Mesenchymal stem cell (in vitro differentiated cells and primary cell): ENCODE measurements at places on chromosomes 2 and 18.
A peak's percentile ranks its signal among the peaks of the same experiment; 100 is the strongest.

DNA sequence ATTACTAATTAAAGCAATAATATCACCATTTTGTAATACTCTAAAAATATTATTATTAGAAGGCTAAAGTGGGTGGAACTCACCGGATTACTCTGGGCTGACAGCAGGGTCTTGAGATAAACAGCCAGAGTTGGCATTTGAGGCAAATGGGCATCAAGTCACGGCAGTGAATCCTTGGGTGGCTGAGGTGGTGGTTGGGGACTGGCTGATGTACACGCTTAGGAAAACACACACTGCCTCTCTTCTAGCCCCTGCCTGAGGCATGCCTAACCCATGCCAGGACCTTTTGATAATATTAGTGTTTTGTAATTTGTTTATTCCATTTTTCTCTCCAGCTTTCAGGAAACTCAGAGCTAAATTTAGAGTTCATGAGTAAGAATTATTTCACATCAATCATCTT is 76.8 kb downstream of the ACKR3 start:
- H3K4me3 ChIP-seq, result no peak overlapping the region
- DNase-seq, result no peak
- no peaks in the 10 kb centered on the region for H3K36me3 ChIP-seq
- H3K27ac ChIP-seq, result no peak overlapping the region
- peaks cover 8% of the 10 kb centered on the region for H3K4me1 ChIP-seq

- H3K27me3 ChIP-seq, result no peaks in the 10 kb centered on the region
- no peaks in the 10 kb centered on the region for H3K36me3 ChIP-seq
- DNase-seq, result no peak
Measured at GRCh38 chr2:125681976-125682805, 973.8 kb upstream of the GYPC start.

GRCh38 chr2:23425885-23426262 is 40.9 kb downstream of the KLHL29 start:
- H3K36me3 ChIP-seq, result no peaks in the 10 kb centered on the region
- no peaks in the 10 kb centered on the region for H3K27me3 ChIP-seq
- H3K4me1 ChIP-seq, result peaks cover 25% of the 10 kb centered on the region
- DNase-seq, result peak; percentile 88
- no peak overlapping the region for H3K4me3 ChIP-seq

GRCh38 chr2:152813351-152813750 is 94.9 kb downstream of the ARL6IP6 start:
- H3K36me3 ChIP-seq, result no peaks in the 10 kb centered on the region
- H3K4me1 ChIP-seq, result no peaks in the 10 kb centered on the region
- no peak overlapping the region for H3K27ac ChIP-seq
- no peaks in the 10 kb centered on the region for H3K27me3 ChIP-seq
- no peak overlapping the region for H3K4me3 ChIP-seq
- DNase-seq, result no peak

DNA sequence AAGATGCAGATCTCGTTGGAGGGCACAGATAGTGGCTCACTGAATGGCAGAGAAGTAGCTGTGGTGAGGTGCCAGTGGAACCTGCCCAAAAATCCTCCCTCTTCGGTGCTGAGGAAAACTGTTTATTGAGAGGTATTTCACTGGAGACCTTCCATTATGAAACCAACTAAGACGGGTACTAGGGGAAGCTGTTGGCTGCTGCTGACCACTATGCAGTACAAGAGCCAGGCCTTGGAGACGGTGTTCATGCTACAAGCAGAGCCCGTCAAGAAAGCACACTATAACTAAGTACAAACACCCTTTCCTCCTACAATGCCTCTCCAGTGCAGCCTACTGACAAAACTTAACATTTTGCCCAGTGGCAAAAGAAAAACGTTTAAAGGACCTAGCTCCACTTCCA is 4.6 kb downstream of the ARL5A start:
- no peaks in the 10 kb centered on the region for H3K27me3 ChIP-seq
- peaks cover 7% of the 10 kb centered on the region for H3K4me1 ChIP-seq
- H3K27ac ChIP-seq, result no peak overlapping the region
- no peaks in the 10 kb centered on the region for H3K36me3 ChIP-seq
- no peak overlapping the region for H3K4me3 ChIP-seq
- no peak for DNase-seq

GRCh38 chr2:38064801-38065501 is 11.0 kb downstream of the CYP1B1 start:
- no peak overlapping the region for H3K4me3 ChIP-seq
- H3K4me1 ChIP-seq, result peaks cover 9% of the 10 kb centered on the region
- no peaks in the 10 kb centered on the region for H3K27me3 ChIP-seq
- H3K27ac ChIP-seq, result no peak overlapping the region
- peaks cover 64% of the 10 kb centered on the region for H3K36me3 ChIP-seq
- peak; percentile 41 for DNase-seq

DNA sequence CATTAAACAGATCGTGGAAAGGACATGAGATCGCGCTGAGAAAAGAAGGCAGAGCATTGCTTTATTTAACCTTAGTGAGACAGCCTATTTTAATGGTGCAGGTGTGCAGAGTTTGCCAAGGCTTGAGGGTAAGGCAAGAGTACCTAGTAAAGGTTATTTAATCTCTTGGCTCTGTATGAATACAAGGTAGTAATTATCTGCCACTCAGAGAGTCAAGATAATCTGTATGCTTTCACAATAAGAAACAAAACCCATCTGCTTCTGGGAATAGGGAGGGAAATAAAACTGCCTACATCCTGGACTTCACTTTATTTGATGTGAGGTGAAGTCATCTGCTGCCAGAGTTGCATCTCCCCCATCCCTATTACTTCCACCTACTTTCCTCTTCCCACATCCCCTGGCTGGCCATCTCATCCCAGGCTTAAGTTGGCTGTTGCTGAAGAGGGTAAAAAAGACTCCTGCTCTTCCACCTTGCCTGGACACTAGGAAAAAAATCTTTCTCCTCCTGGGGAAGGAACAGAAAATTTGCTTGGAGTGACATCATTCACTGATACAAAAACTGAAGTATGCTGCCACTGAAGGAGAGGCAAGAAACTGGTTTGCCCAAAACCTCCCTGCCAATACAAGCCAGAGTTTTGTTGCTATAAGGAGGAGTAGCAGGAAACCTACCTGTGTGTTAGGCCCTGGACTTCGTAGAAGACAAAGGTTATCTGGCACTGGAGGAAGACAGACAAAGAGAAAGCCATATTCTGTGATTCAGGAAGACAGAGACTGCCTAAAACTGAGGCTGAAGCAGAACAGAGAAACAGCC is 35.8 kb upstream of the ARHGAP25 start:
- H3K36me3 ChIP-seq, result no peaks in the 10 kb centered on the region
- no peak for DNase-seq
- no peak overlapping the region for H3K4me3 ChIP-seq
- no peaks in the 10 kb centered on the region for H3K4me1 ChIP-seq
- H3K27ac ChIP-seq, result no peak overlapping the region
- H3K27me3 ChIP-seq, result no peaks in the 10 kb centered on the region

DNA sequence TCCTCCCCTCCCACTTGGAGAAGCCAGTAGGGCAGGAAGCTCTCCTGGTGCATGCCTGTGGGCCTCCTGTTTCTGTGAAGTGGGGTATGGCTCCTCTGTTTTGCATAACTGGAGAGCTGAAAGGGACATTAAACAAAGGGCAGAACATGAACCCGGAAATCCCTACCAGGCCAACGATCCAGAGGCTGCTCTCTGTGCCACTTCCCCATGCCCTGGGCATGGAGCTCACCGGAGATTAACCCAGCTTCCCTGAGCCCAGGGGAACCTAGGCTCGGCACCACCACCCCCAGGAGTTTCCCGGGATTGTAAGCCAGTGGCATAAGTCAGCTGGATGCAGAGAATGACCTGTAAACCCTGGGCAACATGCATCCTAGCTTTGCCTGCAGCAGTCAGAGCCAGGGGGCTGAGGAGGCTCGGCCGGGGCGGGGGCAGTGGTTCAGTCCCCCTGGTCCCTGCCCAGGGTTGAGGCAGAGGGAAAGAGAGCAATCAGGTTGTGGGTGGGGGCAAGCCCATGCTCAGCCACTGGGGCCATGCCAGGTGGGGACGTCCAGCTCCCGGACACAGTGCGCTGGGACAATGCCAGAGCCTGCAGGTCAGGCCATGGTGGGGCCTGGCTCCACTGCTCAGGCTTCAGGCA is 49.5 kb downstream of the TIMM21 start:
- H3K4me1 ChIP-seq, result no peaks in the 10 kb centered on the region
- no peak for DNase-seq
- no peak overlapping the region for H3K27ac ChIP-seq
- H3K36me3 ChIP-seq, result no peaks in the 10 kb centered on the region

DNA sequence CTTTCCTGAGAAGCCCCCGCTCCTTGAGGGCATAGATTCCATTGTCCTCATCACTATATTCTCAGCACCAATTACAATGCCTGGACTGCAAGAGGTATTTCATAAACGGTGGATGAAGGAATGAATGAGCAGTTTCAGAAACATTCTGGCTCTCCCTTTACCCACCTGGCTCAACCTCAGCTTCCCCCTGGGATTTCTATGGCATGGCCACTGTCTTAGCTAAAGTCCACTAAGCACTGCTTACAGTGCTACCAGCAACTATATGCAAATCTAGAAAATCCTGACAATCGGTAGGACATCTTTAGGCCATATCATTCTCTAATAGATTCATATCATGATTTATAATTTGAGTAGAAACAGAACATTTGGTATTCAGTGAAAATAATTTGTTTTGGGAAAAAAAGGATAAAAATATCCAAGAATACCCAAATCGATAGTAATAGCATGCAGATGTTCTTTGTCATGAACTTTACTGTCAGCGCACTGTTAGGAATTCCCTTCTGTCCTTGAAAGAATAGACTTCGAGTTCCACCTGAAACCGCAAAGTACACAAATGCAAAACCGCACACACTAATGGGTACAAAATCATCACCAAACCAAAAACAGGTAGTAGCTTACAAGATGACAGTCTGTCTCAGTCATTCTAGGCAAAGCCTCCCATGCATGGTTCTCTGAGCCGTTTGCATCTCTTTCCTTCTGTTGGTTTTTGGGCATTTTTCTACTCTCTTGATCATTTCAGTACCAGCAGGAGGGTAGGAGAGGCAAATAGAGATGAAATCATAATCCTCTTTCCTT is 303.6 kb upstream of the ID2 start:
- H3K36me3 ChIP-seq, result no peaks in the 10 kb centered on the region
- no peaks in the 10 kb centered on the region for H3K27me3 ChIP-seq
- H3K27ac ChIP-seq, result no peak overlapping the region

DNA sequence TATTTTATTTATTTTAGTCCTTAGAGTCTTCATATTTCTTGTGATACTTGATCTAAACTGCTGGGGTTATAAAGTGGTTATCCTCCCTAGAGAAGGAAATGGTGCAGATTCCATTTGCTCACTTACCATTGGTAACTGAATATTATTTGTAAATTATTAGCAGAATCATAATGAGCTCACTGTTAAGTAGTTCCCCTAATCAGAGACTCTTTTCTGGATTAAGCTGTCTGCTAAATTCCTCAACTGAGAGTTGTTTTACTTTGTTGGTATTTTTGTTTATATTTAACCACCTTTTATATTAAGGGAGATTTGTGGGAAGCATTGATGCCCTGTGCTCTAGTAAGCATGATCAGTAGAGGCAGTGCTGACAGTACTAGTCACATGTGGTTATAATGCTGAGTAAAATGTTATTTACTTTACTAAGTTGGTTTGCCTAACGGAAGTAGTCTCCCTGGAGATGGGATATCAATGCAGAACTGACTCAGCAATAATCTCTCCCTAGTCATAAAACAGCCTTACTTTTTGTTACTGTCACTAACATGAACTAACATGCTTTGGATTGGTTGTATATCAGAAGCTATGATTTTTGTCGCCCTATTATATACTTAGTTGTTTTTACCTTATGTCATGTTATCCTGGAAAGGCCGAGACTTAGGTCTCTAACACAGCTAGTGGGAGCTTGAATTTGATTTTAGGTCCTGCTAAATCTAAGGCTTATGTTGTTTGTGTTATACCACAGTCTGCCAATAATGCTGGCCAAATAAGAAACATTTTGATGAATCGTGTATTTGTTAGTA is 166.7 kb downstream of the MCFD2 start:
- H3K27me3 ChIP-seq, result no peaks in the 10 kb centered on the region
- no peak overlapping the region for H3K4me3 ChIP-seq
- peak overlapping the region; percentile 54 for H3K27ac ChIP-seq
- H3K36me3 ChIP-seq, result peaks cover 16% of the 10 kb centered on the region
- peak; percentile 85 for DNase-seq

DNA sequence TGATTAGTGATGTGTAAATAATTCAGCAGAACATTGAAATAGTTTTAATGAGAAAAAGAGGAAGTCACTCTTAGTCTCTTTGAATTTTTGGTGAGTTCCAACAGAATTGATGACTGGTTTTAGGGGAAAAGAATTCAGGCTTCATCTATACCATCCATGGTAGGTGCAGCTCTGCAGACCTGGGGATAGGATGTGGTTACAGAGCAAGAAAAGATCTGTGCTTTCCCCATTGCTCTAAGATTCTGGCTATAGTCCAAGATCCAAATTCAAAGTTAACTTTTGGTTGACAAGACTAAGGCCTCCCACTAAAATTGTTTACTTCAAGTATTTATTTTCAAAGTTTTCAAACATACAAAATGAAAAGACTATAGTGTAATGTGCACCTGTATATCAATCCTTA is 3.6 kb downstream of the UGT1A10 start:
- no peaks in the 10 kb centered on the region for H3K4me1 ChIP-seq
- no peak overlapping the region for H3K4me3 ChIP-seq
- DNase-seq, result no peak
- H3K36me3 ChIP-seq, result no peaks in the 10 kb centered on the region
- no peak overlapping the region for H3K27ac ChIP-seq
- peaks cover 15% of the 10 kb centered on the region for H3K27me3 ChIP-seq

GRCh38 chr2:159106109-159106508 is 137.7 kb downstream of the TANC1 start:
- H3K27me3 ChIP-seq, result no peaks in the 10 kb centered on the region
- no peak overlapping the region for H3K4me3 ChIP-seq
- no peak overlapping the region for H3K27ac ChIP-seq
- H3K4me1 ChIP-seq, result peaks cover 3% of the 10 kb centered on the region
- peaks cover 5% of the 10 kb centered on the region for H3K36me3 ChIP-seq
- peak; percentile 76 for DNase-seq

DNA sequence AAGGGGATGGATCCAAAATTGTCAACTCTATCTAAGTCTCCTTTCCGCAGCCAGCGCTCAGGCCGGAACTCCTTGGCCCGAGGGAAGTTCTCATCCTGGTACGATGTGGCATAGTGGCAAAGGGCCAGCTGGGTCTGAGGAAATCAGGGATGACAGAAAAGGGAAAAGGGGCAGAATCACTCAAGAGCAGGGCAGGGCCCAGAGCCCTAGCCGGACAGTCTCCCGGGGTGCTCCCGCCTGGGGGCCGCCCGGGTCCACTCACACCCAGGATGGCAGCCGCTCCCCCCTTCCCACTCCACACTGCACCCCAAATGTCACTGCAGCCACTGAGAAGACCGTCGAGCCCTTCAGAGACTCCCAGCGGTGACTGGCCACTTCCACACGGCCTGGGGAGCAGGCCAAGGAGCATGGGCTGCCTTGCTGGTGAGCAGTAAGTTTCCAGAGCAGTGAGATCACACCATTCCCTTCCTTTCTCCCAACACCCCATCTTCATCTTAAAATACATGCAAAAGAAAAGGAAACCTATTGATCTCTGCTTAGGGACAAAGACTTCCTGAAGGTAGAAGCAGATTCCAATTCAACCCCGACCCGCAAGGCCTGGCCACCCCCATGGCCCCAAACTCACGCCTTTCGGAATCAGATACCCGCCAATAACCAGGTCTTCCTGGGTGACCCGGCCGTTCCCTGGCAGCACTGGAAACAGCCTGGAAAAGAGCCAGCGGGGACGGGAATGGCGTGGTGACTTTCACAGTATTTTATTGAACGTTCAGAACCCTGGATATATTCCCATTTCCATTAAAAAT is 26.7 kb downstream of the CYP27C1 start:
- H3K27me3 ChIP-seq, result no peaks in the 10 kb centered on the region
- peaks cover 6% of the 10 kb centered on the region for H3K4me1 ChIP-seq
- peak overlapping the region; percentile 33 for H3K4me3 ChIP-seq
- H3K27ac ChIP-seq, result no peak overlapping the region

- H3K4me3 ChIP-seq, result peak overlapping the region; percentile 91
- H3K27me3 ChIP-seq, result no peaks in the 10 kb centered on the region
- no peaks in the 10 kb centered on the region for H3K36me3 ChIP-seq
- no peak for DNase-seq
- peak overlapping the region; percentile 73 for H3K27ac ChIP-seq
Measured at GRCh38 chr2:207161247-207162123, 4.3 kb downstream of the KLF7 start.
